Ecto neural progenitor cell (in vitro differentiated cells): ENCODE measurements at places on chromosomes 5 and 9.

GRCh38 chr9:93043122-93043521, 15.4 kb upstream of the SUSD3 start:
- DNase-seq, result no peak

DNA sequence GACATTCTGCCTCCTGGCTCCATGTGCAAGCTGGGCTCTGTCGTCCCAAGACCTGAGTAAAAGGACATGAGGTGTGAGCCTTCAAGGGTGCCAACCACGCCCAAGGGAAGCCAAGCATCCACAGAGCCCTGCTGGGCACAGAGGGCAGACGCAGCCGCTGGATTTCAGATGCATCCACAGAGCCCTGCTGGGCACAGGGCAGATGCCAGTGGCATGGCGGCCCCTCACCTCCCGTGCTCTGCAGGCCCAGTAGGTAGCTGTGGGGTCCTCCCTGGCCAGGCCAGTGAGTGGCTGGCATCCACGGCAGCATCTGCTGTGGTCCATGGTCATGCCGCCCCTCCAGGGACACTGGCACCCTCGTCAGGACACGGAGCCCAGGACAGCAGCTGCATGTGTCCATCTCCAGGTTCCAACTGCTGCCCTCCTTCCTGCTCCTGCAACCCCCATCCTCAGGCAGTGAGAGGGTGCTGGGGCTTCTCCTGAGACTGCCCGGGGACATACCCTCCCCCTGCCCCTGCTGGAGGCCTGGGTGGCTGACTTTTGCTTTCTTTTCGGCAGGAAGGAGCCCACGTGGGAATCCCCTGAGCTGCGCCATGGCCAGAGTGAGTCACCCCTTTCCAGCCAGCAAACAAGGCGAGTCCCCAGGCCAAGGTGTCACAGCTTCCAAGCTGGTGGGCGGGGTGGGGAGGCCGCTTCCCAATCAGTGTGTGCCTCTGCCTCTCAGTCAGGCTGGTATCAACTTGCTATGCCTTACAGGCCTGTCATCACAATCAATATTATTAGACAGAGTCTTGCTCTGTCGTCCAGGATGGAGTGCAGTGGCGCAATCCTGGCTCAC, 4.0 kb upstream of the TRAF2 start:
- DNase-seq, result no peak

DNA sequence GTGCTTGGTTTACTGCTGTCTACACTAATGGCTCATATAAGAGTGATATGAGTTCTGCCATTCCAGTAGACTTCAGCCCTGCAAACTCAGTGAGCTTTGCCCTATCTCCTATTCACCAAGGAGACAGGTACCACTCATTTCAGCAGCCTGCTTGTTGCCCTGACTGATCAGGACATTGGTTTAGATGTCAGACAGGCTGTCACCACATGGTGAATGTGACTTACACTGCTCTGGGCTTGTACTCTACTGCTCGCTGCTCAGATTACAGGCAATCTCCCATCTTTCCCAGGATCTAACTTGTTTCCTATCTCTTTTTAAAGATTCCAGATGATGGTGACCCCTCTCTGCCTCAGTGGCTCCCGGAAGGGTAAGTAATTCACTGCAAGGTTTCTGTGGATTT, 123.3 kb upstream of the RUSC2 start:
- no peak for DNase-seq

- DNase-seq, result no peak
Observed at GRCh38 chr9:121935739-121936138, 157.4 kb downstream of the TTLL11 start.

GRCh38 chr5:139394654-139395566, at the start of gene PROB1:
Gene PROB1, minus strand, starts transcription at chr5:139395104. Its CDS starts 23 bp downstream, at chr5:139395081.
- DNase-seq, result no peak

GRCh38 chr5:4373051-4373820, 766.9 kb upstream of the ADAMTS16 start:
- DNase-seq, result no peak

GRCh38 chr5:80481019-80481893, 6.6 kb upstream of the FAM151B start:
- no peak for DNase-seq

- DNase-seq, result no peak
Observed at GRCh38 chr5:158560170-158560569, 539.5 kb downstream of the EBF1 start.

DNA sequence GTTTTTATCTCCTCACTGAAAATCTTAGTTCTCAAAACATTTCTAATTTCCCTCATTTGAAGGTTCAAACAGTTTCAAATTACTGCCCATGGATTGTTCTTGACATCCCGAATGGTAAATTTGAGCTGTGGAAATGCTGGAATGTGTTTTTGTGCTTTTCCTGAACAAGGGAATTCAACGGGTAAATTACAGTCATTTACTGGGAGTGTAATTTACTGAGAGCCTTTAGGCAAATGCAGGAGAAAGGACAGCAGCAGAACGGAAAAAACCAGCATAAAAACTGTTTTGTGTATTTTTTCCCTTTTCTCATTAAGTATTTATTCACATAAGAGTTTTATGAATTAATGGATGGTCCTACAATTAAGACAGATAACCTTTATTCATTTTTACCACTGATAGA, 139.2 kb downstream of the PBX3 start:
- DNase-seq, result no peak

GRCh38 chr5:118211606-118212005, 776.7 kb downstream of the DTWD2 start:
- DNase-seq, result no peak

GRCh38 chr5:127410959-127411358, 106.5 kb upstream of the PRRC1 start:
- DNase-seq, result no peak

DNA sequence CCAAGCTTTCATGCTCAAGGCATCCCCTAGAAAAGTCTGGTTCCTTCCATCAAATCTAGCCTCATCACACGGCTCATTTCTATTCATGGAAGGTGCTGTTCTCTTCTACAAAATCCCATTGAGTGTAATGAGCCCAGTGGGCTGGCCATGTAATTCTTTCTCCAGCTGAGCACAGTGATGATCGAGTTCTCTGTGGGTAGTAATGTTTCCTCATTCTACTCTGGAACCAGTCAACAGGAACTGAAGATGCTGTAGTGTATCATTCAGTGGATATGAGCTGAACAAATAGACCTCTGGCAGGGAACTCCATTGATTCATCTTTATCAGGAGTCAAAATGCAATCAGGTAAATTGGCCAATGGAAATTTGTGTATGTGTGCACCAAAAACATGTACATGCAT, 149.2 kb downstream of the LRRC70 start:
- no peak for DNase-seq

DNA sequence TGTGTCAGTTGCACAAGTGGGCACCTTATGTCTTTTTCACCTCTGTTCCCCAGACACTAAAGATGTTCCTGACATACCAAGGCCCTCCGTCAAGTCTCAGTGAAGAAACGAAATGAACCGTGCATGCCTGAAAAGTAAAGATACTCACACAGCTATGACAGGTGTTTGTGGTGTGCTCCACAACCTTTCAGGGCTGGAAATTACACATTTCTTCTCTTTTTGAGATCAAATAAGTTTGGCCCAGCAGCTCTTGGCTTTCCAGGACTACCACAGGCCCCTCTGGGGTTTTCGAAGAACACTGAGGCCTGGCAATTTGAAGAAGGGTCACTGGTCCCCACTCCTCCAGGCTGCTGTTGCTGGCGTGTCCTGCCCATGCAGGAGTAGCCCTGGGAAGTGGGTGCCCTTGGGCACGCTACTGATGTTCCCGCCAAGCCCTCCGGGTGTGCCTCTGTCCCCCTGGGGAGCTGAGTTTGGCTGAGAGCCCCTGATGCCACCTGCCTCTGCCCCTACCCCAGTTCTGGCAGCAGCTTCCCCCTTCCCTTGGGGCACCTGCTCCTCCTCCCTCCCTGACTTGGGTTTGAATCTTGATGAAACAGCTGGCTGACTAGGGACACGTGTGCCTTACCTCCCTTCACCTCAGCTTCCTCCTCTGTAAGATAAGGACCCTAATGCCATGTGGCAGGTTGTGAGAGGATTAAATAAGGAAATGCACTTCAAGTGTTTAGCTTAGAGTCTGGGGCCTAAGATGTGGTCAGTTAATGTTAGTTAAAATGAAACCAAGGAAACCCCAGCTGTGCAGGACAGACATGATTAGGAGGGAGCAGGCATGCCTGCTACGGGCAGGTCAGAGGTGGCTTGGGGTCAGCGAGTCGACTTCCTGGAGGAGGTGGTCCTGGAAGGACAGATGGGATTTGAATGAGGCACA, 49.1 kb upstream of the GADD45G start:
- DNase-seq, result no peak

- no peak for DNase-seq
Observed at GRCh38 chr5:124438903-124439281, 307.5 kb downstream of the ZNF608 start.

DNA sequence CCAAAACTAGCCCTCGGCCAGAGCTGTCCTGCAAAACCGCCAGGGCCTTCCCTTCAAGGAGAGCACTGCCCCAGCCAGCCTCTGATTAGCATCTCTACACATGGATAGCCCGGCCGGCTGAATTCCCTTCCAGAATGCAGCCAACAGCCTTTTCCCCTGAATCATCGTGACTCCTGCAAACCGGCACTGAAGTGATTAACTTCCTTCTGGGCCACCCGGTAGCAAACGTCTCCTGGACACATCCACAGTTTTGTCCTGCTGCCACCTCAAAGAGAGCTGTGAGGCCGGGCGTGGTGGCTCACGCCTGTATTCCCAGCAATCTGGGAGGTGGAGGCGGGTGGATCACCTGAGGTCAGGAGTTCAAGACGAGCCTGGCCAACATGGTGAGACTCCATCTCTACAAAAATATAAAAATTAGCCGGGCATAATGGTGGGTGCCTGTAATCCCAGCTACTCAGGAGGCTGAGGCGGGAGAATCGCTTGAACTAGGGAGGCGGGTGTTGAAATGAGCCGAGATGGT, 21.1 kb upstream of the EEIG1 start:
- DNase-seq, result peak; percentile 56

GRCh38 chr5:45793638-45794532, 97.7 kb upstream of the HCN1 start:
- no peak for DNase-seq

DNA sequence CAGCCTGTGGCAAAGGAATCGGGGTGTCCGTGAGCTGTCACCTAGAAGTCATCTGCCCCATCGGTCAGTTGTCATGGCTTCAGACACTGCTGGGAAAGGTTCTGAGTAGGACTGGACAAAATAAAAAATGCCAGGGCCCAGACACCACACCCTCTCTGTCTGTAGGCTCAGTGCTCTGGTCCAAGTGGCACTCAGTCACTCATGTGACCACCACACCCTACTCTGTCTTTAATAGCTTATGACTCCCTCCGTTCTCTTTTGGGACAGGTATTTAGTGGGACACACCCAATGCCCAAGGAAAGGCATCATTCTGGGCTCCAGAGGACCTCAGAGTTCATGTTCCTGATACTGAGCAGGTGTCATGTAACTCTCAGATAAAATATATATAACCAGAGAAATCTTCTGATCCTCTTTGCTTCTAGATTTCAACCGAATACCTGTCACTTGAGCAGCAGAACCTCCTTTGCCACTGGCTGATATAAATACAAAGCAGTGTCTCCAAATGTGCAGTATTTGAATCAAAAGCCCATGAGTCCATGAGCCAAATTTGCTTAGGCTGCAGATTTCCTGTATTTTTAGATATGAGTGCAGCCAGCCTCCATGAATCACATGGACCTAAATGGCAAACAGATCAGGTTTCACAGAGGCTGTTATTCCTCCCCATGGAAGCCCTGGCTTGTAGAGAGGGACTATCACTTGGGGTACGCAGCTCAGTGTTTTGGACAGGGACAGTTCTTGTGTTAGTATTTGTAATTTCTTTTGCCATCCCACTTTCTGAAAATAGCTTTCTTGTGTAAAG, 272.0 kb downstream of the ARHGAP26 start:
- DNase-seq, result no peak
